ENCODE measurements at places on chromosomes 4 and X.

GRCh38 chrX:123851079-123851478 is 8.8 kb upstream of the XIAP start:
- no peak for DNase-seq

- no peak for DNase-seq
Observed at GRCh38 chr4:126790633-126791032, 842.1 kb upstream of the INTU start.

DNA sequence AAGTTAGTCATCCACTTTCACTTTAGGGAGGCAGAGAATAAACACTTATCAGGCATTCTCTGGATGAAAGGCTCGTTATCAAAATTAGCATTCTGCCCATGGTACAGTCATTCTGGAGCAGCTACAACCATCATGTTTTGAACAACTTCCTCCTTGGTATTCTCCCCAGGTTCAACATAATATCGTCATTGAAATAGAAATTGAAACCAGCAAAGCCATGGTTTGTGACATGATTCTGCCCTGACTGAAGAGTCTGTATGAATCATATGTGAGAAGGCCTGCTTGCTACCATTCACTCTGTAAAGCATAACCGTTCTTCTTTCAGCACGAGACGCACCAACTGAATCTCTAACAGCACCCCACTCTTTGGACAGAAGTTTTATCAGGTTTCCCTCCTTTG is 127.5 kb upstream of the RADX start:
- DNase-seq = no peak

DNA sequence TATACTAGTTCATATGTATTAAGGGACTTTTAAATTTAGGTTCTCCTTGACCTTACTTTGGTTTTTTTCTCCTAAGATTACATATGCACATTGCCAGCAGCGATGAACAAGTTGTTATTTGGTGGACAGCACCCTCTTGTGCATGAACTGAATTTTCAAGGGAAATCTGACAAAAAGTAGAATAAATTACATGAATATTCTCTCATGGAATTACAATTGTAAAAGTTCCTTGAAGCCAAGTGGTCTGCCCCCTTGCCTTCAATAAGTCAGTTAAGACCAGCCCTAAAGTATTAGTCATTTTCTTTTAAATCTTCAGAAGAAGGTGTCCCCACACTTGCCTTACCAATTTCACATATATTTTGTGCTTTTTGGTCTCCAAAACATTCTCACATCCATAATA is 30.7 kb upstream of the SMARCA5 start:
- DNase-seq = no peak

GRCh38 chr4:24798036-24798610 is 2.8 kb downstream of the SOD3 start:
- DNase-seq = no peak

GRCh38 chr4:56115898-56116297 is 167.2 kb downstream of the CEP135 start:
- DNase-seq = no peak

DNA sequence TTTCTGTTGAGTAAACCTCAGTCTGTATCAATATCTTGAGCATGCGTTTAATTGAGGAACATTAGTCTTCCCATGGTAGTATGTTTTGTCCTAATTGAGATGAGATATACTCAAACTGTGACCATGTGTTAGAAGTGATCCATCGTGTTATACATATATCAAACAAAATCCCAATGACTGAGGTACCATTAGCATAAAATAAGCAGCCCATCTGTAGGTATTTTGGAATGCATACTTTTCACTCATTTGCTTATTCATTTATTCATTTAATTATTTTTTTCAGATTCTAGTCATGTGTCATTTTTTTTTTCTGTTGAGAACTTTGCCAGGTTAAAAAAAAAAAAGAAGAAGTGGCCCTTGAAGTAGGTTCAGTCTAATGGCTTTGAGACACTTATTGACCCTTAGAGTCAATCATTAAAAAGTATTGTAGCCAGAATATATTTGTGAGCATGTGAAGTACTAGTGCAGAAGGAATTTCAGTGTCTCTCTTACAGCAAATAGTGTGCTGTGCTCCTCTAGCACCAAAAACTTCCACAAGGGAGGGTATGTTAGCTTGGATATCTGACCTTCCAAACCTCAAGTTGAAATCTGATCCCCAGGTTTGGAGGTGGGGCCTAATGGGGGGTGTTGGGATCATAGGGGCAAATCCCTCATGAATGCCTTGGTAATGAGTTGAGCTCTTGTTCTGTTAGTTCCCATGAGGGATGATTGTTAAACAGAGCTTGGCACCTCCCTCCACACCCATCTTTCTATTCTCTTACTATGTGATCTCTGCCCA is 130.8 kb upstream of the NPY2R start:
- no peak for DNase-seq
